NCI-H1048 (cell line): ENCODE measurements at places on chromosomes 12 and 14.

GRCh38 chr12:100936661-100937060 is 142.1 kb downstream of the ANO4 start:
- no peak for DNase-seq

DNA sequence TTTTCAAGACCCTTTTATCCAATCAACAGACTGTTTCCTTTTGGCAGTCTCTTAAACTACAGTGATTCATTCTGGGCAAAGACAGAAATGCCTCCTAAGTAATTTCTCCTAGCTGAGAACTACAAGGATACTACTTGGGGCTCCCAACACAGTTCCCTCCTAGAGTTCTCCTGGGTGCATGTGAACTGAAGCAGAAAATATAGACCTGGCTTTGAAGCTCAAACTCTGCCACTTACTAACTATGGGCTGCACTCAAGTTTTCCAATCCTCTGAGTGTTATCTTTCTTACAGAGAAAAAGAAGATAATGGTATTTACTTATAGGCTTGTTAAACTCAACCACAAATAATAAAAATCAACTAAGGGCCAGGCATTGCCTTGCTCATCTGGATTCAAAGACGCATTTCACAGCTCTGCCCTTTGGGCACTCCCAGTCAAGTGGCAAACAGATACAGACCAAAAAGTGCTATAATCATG is 97.6 kb downstream of the EFCAB11 start:
- DNase-seq, result no peak

GRCh38 chr12:537772-538171 is 78.0 kb downstream of the B4GALNT3 start:
- no peak for DNase-seq

- DNase-seq, result no peak
Measured at GRCh38 chr14:59566725-59567124, 9.9 kb downstream of the CCDC175 start.
